GM12878 (cell line): ENCODE measurements at places on chromosomes 5 and 9. TPM values are rescaled to one million over a fixed set of nuclear protein-coding genes. Genes with fewer than 3 reads are reported as not detected.

DNA sequence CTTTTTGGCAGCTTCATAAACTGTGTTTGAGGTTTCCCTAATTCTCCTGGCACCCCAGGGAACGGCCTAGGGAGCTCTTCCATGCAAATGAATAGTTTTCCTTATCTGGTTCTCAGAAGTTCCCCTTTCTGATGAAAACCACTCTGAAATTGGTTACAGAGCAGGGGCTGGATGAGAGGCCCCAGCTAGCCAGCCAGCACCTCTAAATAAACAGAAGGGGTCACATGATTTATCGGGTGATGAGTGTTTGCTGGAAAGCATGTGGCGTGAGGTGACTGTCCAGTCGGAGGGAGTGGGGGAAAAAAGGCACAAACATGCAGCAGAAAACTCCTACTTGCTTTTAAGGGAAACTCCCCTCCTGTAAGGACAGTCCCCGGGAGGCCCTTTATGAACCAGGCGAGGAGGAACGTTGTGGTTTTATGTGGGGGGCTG lies 261.2 kb upstream of the ANKRD55 start:
- DNase-seq, result no peak

GRCh38 chr5:72177538-72177937 lies 70.3 kb downstream of the MAP1B start:
- no peak for DNase-seq

GRCh38 chr5:90598293-90598692 lies 39.7 kb downstream of the ADGRV1 start:
- no peak for DNase-seq

DNA sequence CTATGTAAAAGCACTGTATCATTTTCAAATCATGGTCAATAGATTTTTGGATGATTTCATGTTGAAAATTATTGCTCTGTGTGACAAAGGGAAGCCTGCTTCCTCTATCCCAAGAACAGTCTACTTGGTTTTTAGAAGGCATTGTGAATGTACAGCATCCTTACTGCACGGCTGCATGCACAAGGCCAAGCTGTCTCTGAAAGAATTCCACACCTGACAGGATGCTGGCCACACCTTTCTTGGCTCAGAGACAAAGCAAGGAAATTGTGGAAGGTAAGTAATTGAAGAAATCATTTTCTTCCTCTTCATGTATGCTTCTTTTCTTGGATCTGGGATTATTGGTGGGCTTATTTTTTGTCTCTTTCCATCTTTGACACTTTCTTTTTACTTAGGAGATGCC lies 53.7 kb upstream of the VCAN start:
- no peak for DNase-seq

DNA sequence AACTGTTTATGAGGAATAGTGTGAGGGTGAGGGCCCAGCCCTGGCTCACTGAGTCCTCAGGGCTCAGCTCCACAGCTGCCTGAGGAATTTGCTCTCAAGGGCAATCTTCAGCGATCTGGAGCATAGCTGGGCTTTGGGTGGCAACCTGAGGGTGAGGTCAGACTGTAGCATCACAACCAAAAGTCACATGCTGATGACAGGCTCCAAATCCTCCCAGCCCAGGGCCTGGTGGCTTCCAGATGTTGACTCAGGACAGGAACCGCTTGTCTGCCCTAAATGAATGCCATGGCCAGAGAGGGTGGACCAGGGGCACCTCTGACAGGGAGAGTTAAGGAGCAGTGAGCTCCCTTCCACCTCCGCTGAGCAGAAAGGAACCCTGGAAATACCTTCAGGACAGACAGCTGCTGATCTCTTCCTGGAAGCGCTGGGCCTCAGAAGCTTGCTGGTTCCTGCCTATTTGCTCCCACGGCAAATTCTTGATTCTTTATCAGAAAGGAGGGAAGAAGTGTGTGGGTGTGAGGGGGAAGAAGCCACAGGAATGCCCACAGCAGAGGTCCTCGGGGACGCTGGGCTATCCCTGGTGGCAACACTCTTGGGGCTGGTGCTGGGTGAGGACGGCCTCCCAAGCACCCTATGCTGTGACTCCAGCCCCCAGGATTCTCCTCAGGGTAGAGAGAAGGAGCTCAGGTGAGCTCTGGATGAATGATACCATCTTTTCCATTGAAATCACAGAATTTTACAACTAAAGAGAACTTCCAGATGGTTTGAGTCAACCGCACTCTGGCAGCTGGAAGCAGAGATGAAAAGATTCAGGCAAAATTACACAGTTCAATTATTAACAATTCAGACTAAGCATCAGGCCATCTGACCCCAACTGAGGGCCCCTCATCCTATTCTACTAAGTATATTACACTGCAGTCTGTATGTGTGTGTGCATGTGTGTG lies 13.8 kb upstream of the CTSL start:
- no peak for DNase-seq

- no peak for DNase-seq
Observed at GRCh38 chr5:103217101-103217500, 41.5 kb upstream of the MACIR start.

- DNase-seq, result no peak
Observed at GRCh38 chr9:83775932-83776331, 41.6 kb downstream of the GKAP1 start.

DNA sequence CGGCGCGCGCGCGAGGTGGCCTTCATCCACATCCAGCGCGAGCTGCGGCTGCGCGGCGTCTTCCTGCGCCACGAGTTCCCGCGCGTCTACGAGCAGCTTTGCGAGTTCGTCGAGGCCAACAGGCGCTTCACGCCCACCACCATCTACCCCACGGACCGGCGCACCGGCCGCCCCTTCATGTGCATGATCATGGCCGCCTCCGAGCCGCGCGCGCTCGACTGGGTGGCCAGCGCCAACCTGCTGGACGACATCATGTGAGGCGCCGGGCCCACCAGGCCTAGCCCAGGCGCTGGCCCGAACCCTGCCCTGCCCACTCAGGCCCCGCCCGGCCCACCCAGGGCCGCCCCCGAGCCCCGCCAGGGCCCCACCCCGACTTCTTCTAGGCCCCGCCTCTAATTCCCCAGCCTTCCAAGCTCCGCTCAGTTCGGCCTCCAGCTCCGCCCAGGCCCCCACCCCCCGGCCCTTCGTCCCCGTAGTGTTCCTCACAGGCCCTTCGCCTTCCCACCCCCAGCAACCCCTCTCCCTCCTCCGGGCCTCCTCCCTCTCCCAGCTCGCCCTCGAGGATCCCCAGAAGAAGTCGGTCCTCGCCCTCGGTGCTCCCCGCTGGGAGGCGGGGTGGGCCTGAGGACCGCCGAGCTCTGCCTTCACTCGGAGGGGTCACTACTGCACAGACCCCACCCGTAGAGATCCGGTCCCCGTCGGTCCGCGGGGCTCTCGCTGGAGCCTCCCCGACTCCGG lies 2.0 kb upstream of the PHPT1 start:
- no peak for DNase-seq

GRCh38 chr5:124948754-124949275 lies 202.4 kb upstream of the ZNF608 start:
- DNase-seq, result no peak

- DNase-seq, result no peak
Observed at GRCh38 chr5:61004448-61004847, 59.4 kb downstream of the NDUFAF2 start.

- DNase-seq, result no peak
Observed at GRCh38 chr5:100803397-100803796, 99.7 kb downstream of the ST8SIA4 start.

The SELENOP gene
- polyA plus RNA-seq, result 0.19 and 0.88 TPM in 2 replicates

The CDH6 gene
- polyA plus RNA-seq, result 0.08 TPM in 1 of 2 replicates, not detected in the other

The GAPT gene
- polyA plus RNA-seq, result not detected in 2 replicates
